ENCODE measurements at places on chromosomes 12 and 14.

- DNase-seq = no peak
Measured at GRCh38 chr12:125098676-125099408, 33.6 kb downstream of the AACS start.

DNA sequence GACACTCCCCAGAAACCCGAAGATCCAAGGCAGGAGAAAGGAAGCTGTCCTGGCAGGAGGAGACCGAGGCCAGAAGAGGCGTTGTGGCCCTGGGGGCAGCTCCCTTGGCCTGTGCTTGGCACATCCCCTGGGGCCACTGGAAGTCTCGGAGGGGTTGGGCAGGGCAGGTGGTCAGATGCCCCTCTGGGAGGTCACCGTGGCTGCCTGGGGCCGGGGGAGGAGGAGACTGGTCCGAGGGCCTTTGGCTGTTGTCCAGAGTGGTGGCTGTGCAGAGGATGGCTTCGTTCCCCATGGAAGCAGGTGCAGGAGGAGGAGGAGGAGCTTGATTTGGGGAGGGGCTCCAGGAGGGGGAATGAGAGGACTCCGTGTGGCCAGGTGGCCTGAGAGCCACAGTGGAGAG is 3.3 kb upstream of the NUDT14 start:
- DNase-seq = no peak

- no peak for DNase-seq
Measured at GRCh38 chr14:29993143-29993542, 65.5 kb upstream of the PRKD1 start.

DNA sequence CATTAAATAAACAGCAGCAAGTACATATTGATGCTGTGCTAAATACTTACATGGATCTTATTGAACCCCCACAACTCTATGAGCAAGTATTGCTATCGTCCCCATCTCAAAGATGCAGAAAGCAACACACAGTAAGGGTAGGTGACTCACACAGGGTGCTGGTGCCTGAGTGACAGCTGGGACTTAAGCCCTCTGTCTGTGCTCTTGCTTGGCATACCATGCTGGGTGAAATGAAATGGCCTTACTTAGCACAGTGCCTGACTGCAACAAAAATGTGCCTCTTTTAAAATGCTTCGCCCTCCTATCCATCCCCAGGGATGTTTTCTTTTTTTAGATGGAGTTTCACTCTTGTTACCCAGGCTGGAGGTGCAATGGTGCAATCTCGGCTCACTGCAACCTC is 788 bp downstream of the TEX52 start:
- DNase-seq = no peak

GRCh38 chr12:97464385-97465321 is 2.0 kb downstream of the RMST start:
- no peak for DNase-seq

DNA sequence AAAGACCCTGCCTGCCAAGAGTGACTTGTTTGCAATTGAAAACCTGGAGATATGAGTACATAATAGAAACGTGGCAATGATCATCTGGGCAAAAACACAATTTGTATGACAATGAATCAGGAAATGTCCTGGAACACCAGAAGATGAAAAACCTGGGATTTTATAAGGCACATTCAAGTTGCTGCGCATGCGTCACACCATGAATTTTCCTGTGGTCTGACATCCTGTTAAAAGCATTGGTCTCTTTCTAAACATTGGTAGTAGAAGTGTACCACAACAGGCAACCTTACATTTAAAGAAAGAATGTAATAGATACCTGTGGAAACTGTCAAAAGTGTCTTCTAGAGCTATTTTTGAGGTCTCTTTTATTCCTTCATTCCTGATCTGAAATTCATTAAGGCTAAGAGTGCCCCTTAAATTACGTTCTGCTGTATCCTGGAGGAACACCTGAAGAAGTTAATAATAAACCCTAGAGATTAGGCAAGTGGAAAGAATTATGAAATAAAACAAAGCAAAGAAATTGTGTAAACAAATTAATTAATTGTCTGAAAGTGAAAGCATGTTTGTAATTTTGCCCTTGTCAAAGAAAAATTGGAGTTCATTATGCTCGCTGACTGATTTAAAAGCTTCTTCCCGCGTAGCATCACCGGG is 676.5 kb downstream of the DIO2 start:
- DNase-seq = no peak

GRCh38 chr12:50508970-50509663 is 4.3 kb downstream of the DIP2B start:
- DNase-seq = no peak

DNA sequence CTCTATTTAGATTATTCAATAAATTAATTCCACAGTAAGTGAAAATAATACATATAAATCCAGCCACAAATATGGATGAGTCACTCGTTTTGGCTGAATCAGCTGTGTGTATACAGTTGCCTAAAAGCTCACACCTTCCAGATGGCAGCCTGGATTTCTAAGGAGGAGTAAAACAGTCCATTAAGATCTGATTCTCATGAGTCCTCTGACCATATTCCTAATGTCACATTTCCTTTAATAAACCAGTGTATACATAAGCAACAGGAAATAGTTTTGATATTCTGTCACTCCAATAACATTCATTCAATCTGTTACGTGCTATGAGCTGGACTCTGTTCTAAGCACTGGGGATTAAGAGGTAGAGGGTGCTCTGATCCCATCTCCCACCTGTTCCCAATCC is 21.8 kb downstream of the MDM1 start:
- DNase-seq = no peak

DNA sequence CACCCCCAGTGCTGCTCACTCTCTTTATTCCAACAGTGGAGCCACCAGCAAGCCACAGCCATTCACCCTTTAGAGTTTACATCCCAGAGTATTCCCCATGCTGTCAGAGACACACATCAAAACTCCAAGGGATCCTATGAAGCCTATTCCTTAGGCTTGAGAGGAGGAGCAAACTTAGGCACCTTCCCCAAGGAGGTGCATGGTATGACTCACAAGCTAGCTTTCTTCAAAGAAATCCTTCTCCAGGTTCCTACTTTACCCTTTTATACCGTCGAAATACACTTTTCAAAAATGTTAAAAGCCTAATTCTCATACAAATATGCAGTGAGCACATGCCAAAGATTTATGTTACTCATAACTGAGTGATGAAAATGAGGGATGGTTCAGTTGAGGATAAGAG is 175.4 kb downstream of the ETNK1 start:
- no peak for DNase-seq

DNA sequence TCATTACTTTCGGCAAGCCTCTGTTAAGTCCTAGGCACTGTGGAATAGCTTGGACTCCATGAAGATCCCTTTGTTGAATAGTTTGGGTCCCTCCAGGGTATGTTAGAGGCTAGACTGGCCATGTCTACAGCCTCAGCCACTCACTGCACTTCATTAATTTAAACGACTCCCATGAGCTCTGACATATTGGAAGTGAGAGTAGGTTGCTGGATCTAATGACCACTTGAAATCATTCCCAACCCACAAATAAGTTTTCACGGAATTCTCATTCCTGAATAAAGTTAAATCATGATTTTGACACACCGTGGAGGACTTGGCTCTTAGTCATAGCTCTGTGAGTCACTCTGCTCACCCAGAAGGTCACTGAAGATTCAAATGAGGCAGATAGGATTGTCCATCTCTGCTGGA is 21.4 kb upstream of the APPL2 start:
- DNase-seq = no peak

GRCh38 chr14:90383731-90384542 is 12.9 kb upstream of the CALM1 start:
- peak; percentile 68 for DNase-seq

GRCh38 chr12:94231709-94232108 is 83.3 kb downstream of the PLXNC1 start:
- no peak for DNase-seq

GRCh38 chr12:115355301-115355700 is 671.3 kb upstream of the TBX3 start:
- DNase-seq = no peak

DNA sequence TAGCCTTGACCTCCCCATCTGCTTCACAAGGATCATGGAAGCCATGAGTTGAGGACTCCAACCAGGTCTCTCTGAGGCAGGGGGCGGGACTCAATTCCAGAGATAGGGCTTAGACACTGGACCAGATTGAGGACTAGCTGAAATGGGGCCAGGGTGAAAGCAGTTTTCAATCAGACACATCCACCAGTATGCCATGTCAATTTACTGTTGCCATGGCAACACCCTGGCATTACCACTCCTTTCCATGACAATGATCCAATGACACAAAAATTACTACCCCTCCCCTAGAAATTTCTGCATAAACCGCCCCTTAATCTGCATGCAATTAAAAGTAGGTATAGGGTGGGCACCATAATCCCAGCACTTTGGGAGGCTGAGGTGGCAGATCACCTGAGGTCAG is 18.6 kb upstream of the DCAF5 start:
- no peak for DNase-seq

- no peak for DNase-seq
Measured at GRCh38 chr12:13342971-13343370, 146.4 kb downstream of the EMP1 start.

DNA sequence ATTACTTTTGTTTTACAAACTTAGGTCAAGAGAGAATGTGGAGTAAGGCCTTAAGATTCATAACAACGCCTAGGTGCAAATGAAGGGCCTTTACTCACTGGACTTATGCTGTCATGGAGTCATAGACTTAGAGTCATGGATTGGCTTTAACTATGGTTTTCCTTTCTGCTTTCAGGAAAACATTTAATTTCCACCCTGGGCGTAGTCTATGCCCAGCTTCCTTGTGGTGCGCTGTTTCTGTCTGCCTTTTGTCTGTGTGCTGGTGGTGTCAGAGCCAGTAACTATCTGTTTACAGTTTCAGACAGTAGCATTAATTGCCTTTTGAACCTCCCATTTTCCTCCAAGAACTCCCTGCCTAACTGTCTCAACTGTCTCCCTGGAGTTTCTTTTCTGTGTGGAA is 31.8 kb upstream of the COX6A1 start:
- DNase-seq = no peak

DNA sequence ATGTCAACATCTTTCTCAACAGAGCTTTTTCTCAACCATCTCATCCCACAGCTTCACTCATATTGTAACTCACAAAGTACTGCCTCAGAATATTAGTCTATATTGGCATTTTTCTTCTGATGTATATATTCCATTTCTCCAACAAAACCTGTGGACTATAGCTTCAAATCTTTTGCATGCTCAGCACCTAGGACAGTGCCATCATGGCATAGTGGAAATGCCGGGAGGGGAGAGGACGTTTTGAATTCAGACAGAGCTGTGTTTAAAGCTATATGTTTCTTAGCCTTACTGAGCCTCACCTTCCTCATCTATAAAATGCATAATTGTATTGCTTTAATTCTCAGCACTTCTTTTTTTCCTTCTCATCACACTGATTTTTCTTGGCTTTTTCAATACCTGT is 452.6 kb downstream of the GALC start:
- DNase-seq = no peak

DNA sequence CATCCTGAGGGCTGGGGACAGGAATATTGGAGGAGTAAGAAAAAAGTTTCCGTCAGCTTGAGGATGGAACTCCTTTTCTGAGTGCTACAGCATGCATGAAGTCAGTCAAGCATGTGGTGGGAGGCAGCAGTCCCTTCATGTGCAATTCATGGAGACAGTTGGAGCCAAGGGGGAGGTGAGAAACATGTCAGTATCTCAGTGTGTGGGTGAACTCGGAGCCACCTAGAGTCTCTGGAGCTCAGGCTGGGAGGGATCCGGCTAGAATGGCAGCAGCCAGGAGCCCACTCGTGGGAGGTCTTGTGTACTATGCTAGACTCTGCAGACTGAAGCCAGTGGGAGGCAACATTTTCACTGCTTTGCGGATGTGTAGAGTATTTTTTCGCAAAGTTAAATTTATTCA is 60.3 kb downstream of the AVPR1A start:
- DNase-seq = no peak

- DNase-seq = no peak
Measured at GRCh38 chr14:96583569-96584041, 81.4 kb downstream of the PAPOLA start.

DNA sequence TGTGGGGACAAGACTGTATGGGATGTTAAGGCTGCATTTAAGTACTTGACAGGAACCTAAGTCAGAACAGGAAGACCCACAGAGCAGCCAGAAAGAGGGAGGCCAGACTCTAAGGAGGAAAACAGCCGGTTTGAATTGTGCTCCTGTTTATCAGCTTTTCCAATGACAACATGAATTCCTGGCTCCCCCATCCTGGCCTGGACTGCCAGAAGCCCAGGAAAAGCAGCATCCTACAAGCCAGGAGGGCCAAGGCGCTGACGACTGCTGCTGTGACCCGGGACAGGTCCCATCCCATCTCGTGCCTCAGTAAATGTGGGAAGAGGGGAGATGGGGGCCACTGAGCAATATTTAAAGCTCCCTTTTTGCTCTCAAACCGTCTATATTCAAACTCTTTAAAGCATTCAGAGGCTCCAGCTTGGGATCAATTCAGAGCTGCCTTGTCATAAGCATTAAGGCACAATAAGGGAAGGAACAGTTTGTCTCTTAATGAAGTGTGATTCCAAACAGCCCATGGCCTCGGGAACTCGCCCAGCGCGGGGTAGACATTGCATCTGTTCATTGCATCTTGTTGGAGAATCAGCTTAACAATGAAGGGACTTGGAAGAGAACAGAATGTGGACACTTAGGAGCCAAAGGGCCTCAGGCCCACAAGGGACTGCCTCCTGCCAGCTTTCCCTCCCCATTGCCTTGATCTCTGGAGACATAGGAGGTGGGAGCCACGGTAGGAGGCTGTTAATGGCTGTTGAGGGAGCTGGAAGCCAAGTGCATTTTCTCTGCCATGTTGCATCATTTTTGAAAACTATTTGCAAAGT is 49.6 kb downstream of the CMKLR1 start:
- DNase-seq = no peak

DNA sequence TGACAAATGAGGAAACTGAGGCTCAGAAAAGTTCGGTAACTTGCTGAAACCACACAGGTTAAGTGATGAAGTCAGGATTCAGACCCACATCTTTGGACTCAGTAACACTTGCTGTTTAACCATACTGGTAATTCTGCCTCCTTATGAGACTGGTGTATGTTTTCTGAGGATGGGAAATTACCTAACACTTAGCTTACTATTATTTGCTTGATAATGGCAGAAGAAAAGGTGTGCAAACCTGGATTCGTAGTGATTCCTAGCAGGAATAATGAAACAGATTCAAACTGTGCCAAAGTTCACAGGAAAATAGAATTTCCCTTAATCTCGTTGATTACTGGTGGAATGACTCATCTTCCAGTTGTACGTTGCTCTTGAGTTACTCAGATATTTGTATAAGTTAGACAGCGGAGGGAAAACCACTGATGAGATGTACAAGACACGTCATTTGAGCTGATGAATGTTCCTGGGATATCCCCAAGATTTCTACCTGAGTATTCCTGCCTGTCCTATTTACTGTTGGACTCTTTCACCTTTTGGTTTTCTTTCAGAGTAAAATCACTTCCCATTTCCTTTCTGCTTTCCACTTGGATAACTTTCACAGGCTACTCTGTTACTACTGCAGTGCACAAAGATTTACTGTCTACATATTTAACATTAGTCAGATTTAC is 37.5 kb downstream of the PRORP start:
- DNase-seq = peak; percentile 27

- no peak for DNase-seq
Measured at GRCh38 chr12:106131676-106132075, 7.1 kb downstream of the NUAK1 start.

- no peak for DNase-seq
Measured at GRCh38 chr14:75083271-75083670, 13.8 kb downstream of the ZC2HC1C start.

GRCh38 chr12:68056300-68056699 is 67.1 kb downstream of the IFNG-AS1 start:
- DNase-seq = no peak

GRCh38 chr12:83985084-83985483 is 927.5 kb downstream of the SLC6A15 start:
- no peak for DNase-seq

Measured in CD4-positive, alpha-beta T cell treated with Interleukin-2 at 100 ng/mL for 4 hours (primary cell).